Nephron progenitor cell (in vitro differentiated cells): ENCODE measurements at places on chromosomes 5 and 9.

- peak; percentile 87 for DNase-seq
Observed at GRCh38 chr5:76402886-76403765, at the start of gene IQGAP2. Gene IQGAP2, plus strand, starts transcription at chr5:76403285. Its CDS starts 261 bp downstream, at chr5:76403546.

GRCh38 chr9:97568461-97569275 lies 64.5 kb downstream of the TSTD2 start:
- no peak for DNase-seq

DNA sequence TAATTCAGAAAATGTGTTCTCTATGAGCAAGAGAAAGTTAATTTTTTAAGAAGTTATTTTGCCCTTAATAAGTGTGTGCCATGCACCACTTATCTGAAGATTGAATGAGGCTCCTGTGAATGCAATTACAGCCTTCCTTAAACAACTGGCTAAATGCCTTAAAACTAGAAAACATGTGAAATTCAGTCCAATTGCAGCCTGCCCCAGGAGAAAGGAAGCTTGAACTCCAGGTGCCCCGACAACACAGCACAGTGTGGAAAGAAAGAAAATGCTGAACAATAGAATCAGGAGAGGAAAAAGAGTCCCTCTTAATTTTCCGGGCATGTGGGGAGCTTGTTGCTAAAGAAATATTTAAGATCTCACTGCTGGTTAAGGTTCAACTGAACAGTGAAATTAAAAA lies 8.8 kb downstream of the LHFPL2 start:
- no peak for DNase-seq

- no peak for DNase-seq
Observed at GRCh38 chr9:109447329-109448076, 50.6 kb downstream of the PTPN3 start.

- DNase-seq, result no peak
Observed at GRCh38 chr5:2492476-2492875, 259.0 kb downstream of the IRX2 start.

- no peak for DNase-seq
Observed at GRCh38 chr5:68725905-68726683, 367.7 kb upstream of the SLC30A5 start.

DNA sequence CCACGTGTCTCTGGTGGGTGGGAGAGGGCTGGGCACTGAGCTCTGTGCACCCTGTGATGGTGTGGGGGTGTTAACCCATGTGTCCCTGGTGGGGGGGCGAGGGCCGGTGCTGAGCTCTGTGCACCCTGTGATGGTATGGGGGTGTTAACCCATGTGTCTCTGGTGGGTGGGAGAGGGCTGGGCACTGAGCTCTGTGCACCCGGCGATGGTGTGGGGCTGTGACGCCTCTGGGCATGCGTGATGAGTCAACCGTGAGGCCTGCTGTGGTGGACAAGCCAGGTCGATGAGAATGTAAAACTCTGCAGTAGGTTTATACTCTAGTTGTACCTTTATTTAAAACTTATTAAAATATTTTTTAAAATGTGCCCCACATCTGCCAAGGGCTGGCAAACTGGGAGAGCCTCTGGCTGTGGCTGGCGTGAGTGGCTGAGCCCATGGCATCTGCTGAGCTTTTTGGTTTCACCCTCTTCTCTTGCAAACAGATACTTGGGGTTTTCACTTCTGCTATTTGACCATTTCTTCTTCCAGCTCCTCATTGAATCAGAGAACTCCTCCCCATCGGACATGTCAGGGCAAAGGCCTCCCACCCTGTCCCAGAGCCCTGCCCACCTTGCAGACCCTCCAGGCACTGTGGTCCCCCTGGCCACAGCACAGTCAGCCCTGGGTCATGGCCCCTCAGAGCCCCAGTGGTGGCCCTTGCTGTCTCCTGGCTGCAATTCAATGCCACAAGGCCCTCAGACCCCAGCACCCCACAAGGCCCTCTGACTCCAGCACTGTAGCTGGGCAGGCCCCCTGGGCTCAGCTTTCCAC lies 18.5 kb upstream of the EXOC3 start:
- no peak for DNase-seq

- DNase-seq, result no peak
Observed at GRCh38 chr5:83401122-83401731, 70.3 kb upstream of the VCAN start.

- peak; percentile 65 for DNase-seq
Observed at GRCh38 chr5:73298772-73299630, 126.0 kb downstream of the TMEM174 start.

GRCh38 chr5:169583101-169583423 lies 511 bp upstream of the SPDL1 start:
- DNase-seq, result no peak

DNA sequence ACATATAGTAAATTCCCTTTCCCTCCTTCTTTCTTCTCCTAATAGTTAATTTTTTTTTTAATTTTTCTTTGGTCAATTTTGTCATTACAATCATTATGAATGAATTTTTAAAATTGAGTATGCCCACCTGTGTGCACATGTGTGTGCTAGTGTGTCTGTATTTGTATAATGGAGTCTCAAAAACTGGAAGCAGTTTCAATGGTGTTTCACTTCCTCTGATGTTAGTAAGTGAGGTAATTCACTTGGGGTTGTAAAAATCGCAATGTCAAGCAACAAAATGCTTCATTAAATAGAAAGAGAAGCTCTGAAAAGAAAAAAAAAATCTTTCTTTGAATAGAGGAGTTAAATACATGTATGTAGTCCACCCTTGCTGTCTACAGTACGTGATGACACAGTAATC lies 1467.6 kb upstream of the NUDT12 start:
- no peak for DNase-seq

GRCh38 chr5:159797261-159797970 lies 118.9 kb upstream of the ADRA1B start:
- no peak for DNase-seq

DNA sequence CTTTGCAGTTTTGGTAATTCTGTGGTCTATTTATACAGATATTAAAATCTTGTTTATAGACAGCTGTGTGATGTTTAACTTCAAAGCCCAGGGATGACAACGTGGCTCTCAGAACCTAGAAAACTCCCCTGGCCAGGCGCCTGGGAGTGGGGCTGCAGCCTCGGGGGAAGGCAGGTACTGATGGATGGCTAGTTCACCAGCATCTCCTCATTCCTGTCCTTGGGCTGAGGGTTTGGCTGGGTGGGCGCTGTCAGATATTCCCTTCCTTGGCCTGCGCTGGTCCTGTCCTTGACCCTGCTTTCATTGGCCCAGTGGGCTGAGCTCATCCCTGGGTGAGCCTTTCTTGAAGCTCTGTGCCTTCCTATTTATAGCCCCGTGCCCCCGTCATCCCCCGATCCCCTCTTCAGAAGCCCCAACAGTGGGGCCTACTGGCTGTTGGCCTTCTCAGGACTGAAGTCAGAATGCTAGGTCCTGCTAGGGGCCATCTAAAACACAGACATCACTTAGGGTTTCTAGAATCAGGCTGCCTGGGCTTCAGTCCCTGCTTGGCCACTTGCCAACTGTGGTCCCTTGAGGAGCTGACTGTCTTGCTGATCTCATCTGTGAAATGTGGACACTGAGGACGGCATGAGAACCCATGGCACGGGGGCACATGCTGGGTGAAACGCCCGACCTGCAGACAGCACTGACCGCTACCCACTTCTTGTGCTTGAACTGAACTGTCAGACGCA lies 20.9 kb downstream of the SH3GLB2 start:
- no peak for DNase-seq

DNA sequence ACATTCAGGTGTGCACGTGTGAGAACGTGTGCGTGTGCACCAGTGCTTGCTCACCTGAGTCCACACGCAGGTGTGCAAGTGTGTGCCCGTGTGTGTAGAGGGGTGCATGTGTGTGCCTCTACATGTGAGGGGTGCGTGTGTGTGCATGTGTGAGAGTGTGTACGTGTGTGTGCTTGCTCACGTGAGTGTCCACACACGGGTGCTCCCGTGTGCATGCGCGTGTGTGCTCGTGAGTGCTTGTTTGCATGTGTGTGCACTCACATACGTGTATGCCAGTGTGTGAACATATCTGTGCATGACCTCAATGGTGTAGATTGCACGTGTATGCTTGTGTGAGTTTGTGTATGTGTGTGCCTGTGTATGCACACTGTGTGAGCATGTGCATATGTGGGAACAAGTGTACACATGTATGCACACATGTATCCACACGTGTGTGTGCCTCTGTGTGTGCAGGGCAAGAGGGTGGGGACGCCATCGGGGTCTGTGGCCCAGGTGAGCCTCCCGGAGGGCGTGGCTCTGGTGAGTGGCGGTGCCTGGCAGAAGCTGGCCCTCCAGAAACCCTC lies 40.6 kb upstream of the NOTCH1 start:
- DNase-seq, result no peak

GRCh38 chr5:76404223-76405211 lies 1.4 kb downstream of the IQGAP2 start:
- DNase-seq, result peak; percentile 47

DNA sequence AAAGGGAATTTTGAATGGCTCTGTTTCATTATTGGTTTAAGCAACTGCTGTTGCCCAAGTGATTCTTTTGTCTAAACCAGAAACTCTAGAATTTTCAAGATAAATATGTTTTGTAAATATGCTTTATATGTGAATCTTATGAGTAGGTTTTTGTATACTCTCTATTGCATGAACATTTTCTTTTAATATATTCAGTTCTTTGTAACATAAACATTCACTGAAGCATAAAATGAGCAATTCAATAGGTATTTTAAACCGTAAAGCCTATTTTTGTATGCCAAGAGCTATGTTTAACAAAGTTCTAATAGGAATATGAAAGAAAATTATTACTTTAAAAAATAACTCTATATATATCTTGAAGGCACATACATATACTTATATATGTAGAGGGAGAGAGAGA lies 293.1 kb downstream of the PSAT1 start:
- no peak for DNase-seq

DNA sequence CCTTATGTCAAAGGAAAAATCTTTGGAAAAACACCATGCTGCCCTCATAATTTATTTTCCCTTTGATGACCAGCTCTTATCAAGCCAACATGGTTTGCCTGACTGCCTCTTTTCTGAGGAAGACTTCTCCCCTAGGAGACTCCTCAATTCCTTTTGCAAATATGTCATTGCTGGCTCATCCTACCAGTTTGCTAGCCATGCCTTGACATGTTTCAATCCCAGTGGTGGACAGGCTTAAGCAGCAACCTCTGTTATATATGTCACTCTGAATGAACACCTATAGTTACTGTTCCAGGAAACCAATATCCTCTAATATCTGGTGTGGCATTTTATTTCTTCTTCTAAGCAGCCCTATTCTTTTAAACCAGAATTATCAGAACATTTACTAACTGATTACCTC lies 615.8 kb downstream of the HTR1A start:
- no peak for DNase-seq

DNA sequence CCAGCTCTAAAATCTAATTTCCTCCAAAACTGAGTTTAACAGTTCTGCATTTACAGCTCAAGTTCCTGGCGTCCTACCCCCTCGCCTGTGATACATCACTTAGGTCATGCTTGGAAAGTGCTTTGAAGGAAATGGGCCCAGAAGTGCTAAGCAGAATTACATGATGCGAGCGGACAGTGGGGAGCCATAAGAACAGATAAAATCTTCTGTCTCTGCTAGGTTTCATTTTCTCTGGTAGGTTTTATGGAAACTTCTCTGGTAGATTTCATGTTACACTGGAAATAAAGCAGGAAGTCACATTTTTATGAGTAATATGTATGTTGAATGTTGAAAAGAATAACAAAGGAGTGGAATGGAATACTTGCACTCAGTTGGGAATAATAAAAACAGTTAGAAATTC lies 138.3 kb downstream of the ZDHHC21 start:
- no peak for DNase-seq

GRCh38 chr5:87231037-87231808 lies 36.5 kb upstream of the RASA1 start:
- DNase-seq, result no peak

- DNase-seq, result no peak
Observed at GRCh38 chr9:125525921-125526631, 180.9 kb downstream of the MAPKAP1 start.

DNA sequence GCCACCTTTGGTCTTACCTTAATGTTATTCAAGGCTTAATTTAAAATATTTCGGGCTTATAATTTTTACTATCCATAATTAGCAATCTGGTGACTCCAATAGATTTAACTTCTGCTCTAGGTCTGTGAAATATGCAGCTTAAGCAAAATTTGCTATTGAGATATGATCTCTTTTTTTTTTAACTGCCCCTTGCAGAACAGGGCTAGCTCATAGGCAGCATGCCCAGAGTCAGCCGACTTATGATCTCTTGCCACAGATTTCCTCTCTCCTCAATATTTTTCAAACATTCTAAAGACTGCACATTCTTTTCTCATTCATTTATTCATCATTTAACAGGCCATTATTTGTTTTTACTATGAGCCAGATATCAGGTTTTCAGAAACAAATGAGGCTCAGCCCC lies 4.5 kb downstream of the TTC23L start:
- no peak for DNase-seq
